ENCODE measurements at places on chromosomes 7 and 10.

GRCh38 chr7:127835679-127836078 lies 183.7 kb downstream of the SND1 start:
- no peak for DNase-seq

DNA sequence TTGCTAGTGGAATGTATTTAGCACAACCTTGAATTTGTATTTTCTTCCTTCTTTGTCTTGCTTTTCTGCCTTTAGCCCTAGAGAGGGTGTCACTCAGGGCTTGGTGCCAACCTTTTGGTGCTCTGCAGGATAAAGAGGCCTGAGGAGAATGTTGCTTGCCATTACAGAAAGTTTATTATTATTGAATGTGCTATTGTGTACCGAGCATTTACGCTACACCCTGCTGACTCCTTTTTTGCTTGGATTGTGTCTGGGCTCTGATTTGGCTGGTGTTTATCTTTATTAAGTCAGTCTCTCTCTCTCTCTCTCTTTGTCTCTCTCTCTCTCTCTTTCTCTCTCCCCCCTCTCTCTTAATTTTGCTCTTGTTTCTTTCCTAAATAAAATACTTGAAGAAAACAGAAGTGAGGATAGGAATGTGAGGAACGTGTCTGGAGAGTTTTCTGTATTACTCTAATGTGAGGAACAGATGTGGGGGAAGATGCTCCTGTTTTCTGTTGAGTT lies 284.4 kb upstream of the PHYHIPL start:
- no peak for DNase-seq

GRCh38 chr10:1126461-1126860 lies 70.3 kb downstream of the WDR37 start:
- DNase-seq = no peak

GRCh38 chr7:2202901-2203765 lies 29.6 kb downstream of the MAD1L1 start:
- DNase-seq = no peak

- no peak for DNase-seq
Measured at GRCh38 chr7:42485301-42485766, 248.3 kb upstream of the GLI3 start.

DNA sequence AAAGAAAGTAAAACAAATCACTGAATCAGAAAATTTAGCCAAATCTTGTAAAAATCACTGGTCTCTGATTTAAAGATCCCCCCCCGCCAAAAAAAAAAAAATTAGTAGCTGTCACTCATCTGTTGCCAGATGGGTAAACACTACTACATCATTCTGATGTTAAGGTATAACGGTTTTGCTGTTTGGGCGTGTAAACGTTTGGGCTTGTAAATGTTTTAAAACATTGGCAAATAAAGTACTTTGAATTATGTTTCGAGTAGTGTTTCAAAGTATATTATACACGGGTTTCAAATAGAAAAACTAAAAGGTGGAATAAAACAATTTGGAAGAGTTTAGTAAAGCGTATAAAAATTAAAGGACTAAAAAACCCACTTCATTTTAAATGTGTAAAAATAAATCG lies 1.5 kb downstream of the TMEM229A start:
- no peak for DNase-seq

GRCh38 chr10:57983281-57983791 lies 284.4 kb downstream of the IPMK start:
- DNase-seq = no peak

DNA sequence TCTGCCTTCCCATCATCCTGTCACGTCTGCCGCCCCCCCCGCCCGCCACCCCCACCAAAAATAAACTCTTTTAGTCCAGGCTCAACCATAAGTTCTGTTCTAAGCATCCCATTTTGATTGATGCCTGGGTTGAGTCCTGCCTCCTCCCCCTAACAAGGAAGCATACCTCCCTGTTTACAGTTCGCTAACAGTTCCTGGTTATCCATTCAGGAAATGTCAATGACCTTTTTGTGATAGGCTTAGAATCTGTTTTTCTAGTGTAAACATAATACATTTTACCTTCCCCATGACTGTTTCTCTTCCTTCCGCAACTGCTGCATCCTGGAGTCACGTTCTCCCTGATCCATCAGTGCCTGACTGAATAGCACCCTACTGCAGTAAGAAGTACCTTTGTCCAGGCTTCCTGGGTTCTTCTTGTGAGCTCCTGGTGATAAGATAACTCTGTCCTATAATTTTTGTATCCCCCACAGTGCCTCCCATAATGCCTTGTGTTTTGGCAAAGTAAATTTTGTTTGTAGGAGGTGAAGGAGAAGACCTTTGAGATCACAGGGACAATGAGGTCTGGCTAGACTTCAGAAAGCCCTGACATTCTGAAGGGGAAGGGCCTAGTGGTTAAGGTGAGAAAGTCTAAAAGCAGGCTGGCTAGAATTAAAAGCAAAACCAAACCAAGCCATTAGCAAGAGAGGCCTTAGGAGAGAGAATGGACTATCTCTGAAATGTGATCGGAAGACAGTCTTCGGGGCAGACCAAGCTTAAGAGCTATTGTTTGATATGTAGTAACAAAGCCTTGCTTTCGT lies 7.3 kb downstream of the AGFG2 start:
- DNase-seq = no peak

GRCh38 chr10:100522107-100522801 lies 2.6 kb upstream of the SEC31B start:
- DNase-seq = no peak

GRCh38 chr7:137753948-137754851 lies 92.6 kb downstream of the DGKI start:
- DNase-seq = no peak

GRCh38 chr7:156096771-156097538 lies 284.7 kb upstream of the SHH start:
- DNase-seq = no peak

- no peak for DNase-seq
Measured at GRCh38 chr10:125171402-125172306, 11.3 kb upstream of the CTBP2 start.

DNA sequence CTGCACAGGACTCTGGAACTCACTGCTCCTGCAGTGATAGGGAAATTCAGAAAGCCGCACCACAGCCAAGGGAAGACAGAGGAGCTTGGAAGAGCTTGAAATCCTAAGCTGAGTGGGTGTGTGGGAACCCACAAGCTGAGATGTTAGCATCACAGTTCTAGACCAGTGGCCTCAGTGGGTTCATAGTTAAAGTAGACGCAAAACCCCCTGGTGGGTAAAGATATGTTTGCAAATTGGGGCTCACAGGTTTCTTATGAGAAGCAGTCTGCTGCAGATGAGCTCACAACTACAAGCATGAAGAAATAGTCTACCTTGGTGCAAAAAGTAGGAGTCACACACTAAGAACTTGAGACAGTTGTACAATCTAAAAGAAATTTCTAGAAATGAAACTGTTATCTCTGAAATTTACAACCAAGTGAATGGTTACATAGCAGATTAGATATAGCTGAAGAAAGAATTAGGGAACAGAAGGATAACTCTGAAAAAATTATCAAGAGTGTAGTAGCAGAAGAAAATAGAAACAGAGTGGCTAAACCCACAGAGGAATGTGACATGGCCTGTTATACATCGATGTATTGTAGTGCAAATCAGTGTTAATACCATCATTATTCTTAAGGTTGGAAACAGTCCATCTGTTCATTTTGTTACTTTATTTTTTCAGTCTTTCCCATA lies 77.2 kb downstream of the DYNC2I1 start:
- no peak for DNase-seq

DNA sequence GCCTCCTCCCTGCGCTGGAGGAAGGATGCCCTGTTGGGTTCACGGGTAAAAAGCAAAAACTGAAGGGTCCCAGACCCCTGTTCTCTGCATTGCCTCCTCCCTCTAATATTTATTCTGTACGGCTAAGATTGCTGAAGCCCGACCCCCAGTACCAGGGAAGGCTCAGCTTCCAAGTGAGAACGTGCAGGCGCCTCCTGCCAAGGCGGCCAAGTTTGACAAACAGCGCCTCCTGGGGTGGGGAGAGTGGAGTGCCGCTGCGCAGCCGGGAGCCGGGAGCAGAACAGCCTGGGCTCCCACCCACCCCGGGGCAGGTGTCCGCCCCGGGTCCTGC lies 4.7 kb upstream of the EBF3 start:
- peak; percentile 84 for DNase-seq

DNA sequence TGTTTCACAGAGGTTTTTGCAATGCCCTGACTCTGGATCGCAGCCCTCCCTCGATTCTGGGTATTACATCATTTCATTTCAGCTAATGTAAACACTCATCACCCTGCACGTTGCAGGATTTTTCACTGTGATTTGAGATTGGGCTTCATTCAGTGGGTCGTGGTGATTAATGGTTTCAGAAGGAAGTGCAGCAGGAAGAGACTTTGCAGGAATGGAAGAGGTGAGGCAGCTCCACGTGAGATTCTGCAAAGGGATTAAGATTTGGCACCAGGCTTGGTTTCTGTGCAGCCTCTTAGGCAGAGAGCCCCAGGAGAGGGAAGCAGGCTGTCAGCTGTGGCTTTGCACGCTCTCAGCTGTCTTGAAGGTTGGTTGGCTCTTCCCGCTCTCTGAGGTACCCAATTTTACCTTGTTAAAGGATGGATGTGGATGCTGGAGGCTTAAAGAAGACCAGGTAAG lies 95.2 kb downstream of the PLCE1 start:
- no peak for DNase-seq

DNA sequence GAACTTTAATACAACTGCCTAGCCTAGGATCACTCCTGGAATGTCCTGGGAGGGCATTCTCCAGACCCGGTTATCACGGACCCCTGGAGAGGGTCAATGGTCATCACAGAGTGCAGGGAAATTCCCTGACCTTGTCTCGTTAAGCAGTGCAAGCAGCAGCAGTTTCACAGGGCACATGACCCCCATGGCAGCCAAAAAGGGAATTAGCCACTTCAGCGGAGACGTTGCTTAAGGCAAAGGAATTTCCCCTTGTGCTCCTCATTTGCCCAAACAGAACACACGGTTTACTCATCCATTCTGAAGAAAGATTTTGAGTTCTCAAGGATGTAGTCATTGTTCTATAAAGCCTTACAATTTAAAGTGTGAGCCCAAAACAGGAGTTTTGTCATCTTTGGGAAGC lies 260.3 kb downstream of the SNX13 start:
- no peak for DNase-seq

- peak; percentile 85 for DNase-seq
Measured at GRCh38 chr10:133308421-133309099, at the start of the genes TUBGCP2 and ZNF511. TUBGCP2 (minus strand) TSS chr10:133308872; CDS start chr10:133302941, 5,931 bp downstream. ZNF511 (plus strand) TSS chr10:133308914; CDS start chr10:133308944, 30 bp downstream.

GRCh38 chr10:78165617-78166016 lies 132.0 kb downstream of the RPS24 start:
- peak; percentile 20 for DNase-seq

DNA sequence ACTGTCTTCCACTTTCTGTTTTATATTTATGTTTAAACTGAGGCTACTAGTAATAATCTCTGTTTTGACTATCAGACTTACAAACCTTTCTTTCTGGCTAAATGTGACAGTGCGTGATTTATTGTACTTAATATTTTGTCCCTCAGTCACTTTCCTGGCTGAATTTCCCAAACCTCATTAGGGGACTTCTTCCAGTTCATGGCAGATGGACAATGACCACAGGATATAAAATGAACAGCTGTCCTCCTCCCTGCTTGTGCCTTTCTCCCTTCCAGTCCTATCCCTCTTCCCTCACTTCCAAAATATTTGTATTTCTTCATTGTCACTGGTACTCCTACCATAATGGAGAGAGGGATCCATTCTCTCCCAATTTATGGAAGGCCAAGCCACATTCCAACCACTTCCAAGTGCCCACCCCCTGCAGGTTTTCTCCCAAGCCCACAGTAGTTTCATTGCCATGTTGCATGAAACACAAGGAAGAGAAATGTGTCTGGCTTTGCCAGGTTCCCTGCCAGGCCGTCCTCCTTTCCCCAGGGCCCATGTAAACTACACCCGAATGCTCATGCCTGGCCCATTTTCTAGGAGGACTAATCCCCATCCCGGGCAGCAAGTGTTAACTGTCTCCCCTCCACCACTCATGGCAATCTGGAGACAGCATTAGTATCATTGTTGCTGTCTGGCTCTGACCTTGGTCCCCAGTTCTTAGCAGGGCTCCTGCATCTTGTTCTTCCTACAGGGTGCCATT lies 269.5 kb upstream of the SLC26A5 start:
- DNase-seq = peak; percentile 70

DNA sequence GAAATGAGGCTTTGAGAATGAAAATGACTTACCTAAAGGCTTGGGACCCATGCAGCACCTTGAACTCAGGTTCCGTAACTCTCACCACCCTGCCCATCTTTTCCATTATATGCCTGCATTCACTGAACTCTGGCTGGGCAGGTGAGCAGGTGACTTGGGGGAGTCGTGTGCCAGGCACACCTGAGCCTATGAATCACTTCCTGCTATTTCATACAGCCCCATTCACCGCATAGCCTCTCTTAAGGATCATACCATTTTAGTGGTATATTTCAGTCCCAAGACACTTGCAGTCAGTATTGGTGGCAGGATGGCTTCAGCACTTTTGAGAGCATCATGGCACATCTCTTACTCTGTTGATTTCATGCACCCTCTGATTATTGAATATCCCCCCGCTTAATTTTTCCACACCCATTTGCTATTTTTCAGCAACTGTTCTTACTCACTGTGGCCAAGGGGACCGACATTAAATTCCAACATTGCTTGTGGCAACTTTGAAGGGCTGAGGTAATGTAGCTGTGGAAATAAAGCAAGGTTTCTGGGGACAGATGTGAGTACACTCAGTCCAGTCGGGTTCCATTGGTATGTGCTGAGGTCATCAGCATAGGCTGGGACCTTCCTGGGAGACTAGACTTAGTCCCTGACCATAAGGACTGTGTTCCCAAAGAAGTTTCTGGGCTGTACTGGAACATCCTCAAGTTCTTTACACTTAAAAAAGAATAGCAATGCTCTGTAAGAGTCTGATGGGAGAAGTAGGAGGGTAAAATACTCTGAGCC lies 39.8 kb upstream of the ZNF438 start:
- DNase-seq = no peak

- DNase-seq = no peak
Measured at GRCh38 chr7:149884016-149884415, 10.2 kb downstream of the ATP6V0E2 start.

- no peak for DNase-seq
Measured at GRCh38 chr10:21509341-21510240, 15.9 kb downstream of the SKIDA1 start.

- DNase-seq = peak; percentile 80
Measured at GRCh38 chr7:134890246-134891240, 95.8 kb upstream of the AGBL3 start.

DNA sequence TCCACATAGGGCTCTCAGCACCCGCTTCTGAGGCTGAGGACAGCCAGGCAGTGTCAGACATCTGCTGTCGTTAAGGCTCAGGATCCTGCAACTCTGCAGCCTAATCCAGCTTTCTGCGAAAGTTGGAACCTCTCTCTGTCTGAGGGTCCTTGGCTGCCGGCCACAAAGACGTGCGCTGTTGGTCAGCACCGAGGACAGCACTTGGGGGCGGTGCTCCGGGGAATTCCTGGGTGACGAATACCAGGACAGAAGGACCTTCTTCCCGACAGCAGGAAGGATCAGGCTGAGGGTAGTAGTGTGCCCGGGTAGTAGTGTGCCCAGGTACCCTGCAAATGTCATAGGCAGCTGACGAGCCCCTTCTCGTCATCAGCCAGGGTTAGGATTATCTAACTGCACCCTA lies 16.0 kb upstream of the RASGEF1A start:
- no peak for DNase-seq

- DNase-seq = no peak
Measured at GRCh38 chr10:33189363-33189762, 145.1 kb downstream of the NRP1 start.

GRCh38 chr10:24968349-24968748 lies 15.9 kb upstream of the PRTFDC1 start:
- no peak for DNase-seq

- DNase-seq = no peak
Measured at GRCh38 chr10:103691723-103692435, 163.5 kb downstream of the SH3PXD2A start.

- DNase-seq = no peak
Measured at GRCh38 chr10:6221192-6221940, 18.6 kb downstream of the PFKFB3 start.

- DNase-seq = no peak
Measured at GRCh38 chr10:114262496-114262895, 23.4 kb downstream of the VWA2 start.

Data from BE2C (cell line).